ENCODE measurements at places on chromosomes 1 and 21.

- no peak for DNase-seq
Observed at GRCh38 chr21:33032434-33033047, 6.8 kb downstream of the OLIG2 start.

GRCh38 chr1:61588736-61589672, 135.9 kb downstream of the TM2D1 start:
- DNase-seq: peak; percentile 55

GRCh38 chr21:44939532-44940115, at the start of gene SLX9:
SLX9 (plus strand) TSS chr21:44940029; CDS start chr21:44940058, 29 bp downstream.
- peak; percentile 74 for DNase-seq

DNA sequence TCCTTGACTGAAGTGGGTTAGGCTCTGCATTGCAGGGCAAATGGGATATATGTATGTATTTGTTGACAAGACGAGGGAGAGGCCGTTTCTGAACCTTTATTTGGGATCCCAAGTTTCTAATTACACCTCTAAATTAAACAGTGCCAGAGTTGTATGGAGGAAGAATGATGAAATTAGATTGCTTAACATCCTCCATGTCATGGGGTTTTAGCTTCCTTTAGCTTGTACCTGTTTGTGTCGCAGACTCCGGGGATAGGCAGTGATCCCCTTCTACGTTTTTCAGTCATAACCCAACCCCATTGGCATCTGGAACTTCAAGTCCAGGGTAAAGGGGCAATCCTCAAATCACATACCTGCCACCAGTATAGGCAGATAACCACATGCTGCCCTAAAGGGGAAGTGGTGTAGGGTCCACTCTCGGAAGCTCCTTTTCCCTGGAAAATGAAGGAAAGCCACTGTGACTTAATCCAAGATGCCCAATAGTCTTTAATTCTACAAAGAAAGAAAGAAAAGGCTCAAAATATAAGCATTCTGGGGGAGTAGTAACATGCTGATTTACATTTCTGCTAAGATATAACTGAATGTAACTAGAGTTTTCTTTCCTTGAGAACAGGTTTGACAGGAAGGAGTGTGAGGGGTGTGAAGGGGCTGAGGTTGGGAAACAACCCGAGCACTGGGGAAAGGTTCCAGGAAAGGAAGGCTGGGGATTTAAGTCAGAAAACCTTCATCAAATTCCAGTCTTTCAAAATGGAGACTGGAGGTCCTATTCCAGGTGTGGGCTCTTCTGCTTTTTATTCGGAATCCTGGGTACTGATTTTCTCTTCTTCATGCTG, 77.6 kb downstream of the RGL1 start:
- no peak for DNase-seq

DNA sequence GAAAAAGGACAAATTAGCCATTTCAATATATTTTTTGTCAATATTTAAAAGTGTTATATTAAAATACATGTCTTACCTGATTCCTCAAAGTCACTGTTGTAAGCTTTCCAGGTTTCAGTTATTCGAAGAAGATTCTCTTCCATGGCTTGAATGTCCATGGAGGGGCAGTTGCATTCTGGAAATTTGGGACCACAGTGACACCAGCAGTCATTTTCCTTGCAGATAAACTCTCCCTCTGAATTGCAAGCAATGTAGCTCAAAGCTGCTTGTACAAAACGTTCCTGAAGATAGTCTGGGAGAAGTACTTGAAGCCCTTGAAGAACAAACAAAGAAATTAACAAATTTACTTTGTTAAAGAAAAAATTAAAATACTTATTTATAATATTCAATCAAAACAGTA, 251.7 kb downstream of the BRINP3 start:
- no peak for DNase-seq

DNA sequence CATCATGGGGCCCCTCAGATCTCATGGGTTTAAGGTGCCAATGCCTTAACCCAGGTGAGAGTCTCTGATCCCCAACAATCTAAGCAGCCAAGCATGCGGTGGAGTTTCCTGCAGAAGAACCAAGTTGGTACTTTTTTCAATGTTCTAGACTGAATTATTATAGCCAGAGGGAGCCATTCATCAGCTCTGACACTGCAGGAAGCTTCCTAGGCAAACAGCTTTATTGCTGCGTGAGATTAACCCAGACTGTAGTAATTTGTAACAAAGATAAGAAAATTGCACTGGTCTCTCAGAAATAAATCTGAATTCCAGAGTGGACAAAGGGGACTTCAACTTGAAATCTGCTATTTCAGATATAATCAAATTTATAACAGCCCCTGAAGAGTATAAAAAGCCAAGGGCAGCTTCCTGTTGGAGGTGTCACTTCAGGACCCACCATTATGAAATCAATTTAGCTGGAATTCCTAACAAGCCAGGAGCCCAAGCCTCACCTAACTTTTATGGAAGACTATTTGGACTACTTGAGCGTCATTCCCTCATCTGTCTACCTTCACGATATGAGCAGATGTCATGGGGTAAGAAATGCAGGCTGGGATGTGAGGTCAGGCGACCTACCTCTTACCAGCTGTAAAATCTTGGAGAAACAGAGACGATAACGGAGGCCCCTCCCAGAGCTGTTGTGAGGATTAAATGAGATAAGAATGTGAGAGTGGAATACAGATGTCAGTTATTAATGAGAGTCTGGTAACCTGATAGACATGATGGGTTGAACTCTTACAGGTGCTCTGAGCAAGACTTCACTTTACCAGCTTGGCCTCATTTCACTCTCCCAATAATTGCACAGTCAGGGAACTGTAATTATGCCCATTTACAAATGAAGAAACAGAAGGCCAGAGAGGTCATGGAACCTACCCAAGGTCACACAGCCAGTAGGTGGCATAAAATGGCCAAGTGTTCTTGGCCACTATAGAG, 135.1 kb downstream of the RRAGC start:
- DNase-seq: no peak

DNA sequence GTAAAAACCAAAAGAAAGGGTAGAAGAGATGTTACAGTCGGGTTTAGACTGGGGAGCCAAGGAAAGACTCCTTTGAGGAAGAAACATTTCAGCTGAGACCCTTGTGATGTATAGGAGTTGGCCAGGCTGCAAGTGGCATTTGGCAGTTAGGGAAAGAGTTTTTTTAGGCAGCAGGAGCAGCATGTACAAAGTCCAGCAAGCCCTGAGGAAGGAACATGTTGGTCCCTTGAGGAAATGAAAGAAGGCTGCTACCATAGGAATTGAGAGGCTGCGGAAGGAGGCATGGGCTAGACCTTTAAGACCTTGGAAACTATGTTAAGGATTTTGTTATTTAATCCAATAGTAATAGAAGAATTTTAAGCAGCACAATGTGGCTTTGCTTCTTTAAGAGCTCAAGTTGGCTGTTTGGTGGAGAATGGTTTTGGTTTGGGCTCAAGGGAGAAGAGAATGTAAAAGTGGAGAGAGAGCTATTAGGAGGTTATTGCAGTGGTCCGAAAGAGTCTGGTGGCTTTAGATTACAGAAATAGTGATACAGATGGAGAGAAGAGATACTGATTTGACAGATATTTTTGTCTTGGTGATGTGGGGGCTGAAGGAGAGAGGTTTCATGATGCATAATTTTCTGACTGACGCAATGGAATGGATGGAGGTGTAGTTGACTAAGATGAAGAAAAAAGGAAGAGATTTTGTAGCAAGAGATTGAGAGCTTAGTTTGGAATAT, 26.6 kb downstream of the SMAP2 start:
- DNase-seq: no peak

DNA sequence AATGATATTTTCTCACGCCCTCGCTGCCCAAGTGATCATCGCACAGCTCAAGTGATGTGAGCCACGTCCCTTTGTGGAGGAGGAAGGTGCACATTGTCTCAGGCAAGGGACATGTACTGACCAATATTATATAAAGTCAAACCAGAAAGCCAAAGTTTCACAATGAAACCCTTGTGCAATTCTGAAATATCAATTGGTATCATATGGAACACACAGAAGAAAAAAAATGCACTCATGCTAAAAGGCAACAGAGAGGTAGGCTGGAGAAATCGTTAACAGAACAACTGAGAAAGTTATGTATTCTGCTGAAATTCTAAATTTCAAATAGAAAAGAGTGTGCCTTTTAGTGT, 1.9 kb downstream of the JAM2 start:
- no peak for DNase-seq

GRCh38 chr1:225567789-225568188, 85.1 kb downstream of the ENAH start:
- no peak for DNase-seq

DNA sequence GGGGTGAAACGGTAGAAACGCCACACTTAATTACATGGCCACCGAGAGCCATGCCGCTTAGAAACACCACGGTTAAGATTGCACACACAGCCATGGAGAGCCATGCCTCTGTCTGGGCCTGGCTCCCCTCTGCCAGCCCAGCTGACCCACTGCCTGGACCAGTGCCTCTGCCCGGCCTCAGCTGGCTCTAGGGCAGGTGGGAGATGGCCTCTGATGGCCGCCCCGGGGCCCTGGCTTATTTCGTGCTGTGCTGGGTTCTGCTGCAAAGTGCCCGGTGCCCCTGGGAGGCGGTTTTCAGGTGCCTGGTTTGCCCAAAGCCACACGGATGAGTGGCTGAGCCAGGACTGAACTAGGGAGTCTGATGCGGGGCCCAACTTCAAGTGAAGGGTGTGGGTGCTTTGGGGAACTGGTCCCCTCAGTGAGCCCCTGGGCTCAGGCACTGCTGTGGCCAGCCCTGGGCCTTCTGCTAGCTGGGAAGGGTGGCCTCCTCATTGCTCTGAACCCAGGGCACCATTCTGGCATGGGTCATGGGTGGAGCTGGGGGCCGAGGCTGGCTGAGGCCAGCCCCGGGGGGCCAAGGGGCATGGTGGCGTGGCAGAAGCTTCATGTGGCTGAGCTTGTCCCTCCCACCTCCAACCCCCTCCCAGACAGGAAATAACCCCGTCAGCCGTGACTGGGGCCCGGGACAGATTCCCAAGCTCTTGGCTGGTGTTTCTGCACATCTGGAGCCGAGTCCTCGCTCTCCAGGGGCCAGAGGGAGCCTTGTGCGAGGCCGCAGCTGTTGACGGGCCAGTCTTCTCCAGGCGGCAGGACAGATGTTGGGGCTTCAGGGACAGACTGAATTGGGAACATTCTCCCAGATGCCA, 1.9 kb upstream of the GPR153 start:
- DNase-seq: no peak

DNA sequence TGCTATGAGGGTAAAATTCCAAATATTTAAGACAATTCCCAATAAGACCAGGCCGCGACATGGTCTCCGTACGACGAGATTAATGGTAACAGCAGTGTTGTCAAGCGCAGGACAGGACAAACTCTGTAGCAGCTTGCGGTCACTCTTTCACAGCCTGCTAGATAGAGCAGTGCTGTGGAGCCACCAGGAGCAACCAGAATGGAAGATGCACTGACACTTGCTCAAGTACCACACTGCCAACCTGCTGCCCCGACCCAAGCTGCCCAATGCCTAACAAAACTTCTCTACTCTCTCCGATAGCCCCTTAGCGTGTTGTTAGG, 636 bp downstream of the WARS2 start:
- no peak for DNase-seq

DNA sequence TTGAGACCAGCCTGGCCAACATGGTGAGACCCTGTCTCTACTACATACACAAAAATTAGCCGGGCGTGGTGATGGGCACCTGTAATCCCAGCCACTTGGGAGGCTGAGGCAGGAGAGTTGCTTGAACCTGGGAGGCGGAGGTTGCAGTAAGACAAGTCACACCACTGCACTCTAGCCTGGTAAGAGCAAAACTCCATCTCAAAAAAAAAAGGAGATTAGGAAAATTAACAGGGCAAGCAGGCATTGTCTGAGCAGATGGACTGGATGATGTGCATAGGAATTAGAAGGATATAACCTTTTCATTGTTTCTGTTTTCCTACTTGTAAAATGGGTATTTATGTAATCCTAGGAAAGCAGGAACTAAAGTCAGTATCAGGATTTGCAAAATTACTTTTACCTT, 15.6 kb downstream of the TARDBP start:
- no peak for DNase-seq

GRCh38 chr1:201272799-201273198, 10.5 kb upstream of the PKP1 start:
- no peak for DNase-seq

DNA sequence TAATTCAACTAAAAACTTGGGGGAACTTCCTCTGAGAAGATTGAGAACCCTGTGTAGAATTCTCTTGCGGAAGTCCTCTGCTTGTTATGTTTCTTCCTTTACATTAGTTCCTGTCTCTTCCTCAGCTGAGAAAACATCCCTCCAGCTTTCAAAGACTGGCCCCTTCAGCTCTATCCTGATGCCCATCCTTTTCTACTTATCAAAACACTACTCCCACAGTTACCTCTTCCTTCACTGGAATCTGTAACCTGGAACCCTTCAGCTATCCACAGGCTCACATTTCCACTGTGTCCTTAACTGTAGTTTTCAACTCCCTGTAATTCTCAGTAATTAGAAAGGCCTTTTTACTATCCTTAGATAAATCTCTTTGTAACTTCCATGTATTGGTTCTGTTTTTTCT, 6.0 kb upstream of the DEDD start:
- no peak for DNase-seq

DNA sequence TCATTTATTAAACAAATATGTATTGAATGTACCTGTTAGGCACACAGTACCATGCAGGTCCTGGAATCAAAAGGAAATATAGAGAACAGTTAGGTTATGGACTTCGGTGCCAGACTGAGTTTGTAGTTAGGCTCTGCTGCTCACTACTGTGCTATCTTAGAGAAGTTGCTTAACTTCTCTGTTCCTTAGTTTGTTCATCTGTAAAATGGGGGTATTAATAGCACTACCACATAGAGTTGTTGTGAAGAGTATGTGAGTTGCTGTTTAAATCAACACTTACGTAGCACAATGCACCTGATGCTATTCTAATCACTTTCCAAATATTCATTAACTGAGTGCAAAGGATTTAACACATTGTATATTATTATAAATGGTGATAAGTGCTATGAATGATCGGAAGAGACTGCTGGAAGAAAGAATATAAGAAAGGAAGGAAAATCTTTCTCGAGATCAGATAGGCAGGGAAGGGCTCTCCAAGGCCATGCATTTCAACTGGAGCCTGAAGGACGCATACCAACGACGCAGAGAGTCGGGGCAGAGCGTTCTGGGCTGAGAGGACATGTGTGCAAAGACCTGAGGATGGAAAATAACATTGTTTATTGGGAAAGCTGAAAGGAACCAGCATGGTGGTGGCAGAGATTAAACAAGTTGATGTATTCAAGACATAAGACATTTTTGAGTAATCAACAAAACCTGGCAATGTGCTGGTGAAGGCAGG, 3.5 kb upstream of the AKNAD1 start:
- DNase-seq: no peak

- DNase-seq: no peak
Observed at GRCh38 chr1:11898086-11898785, 28.0 kb downstream of the KIAA2013 start.

- no peak for DNase-seq
Observed at GRCh38 chr21:26956216-26956615, 10.7 kb downstream of the ADAMTS5 start.

DNA sequence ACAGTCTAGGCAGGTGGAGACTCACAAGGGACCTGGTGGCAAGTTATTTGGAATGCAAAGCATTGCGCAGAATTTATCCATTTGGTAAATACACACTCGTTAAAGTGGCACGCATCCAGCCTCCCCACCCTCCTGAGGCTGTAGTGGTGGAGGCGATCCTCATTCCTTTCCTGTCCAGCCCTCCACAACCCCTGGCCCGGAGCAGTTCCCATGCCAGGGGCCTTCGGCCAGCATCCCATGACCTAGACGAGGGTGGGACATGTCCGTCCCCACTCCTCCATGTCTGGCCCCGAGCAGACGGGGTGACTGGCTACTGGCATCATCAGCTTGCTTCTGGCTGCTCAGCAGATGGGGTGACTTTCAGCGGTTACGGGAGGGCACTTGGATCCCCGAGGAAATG, 281.5 kb upstream of the VAMP3 start:
- no peak for DNase-seq

All from NCI-H1436 (cell line).